Right renal cortex interstitium (tissue), 3 donors: ENCODE measurements at places on chromosomes 4 and X.

DNA sequence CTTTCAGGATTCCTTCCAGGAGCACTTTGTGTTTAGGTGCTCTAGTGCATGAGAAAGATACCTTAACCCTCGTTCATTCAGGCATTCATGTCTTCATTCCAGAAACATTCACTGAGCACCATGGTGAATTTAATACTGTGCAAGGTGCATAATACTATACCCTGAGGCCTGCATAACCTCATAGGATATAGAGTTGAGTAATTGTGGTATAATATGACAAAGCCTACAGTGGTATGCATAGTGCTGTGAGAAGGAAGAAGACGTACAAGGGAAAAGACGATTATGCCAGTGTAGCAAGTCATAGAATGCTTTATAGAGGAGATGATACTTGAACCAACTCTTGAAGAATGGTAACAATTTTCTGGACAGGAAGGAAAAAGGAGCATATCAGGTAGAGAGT is 34.3 kb downstream of the MTM1 start:
- DNase-seq, result no peak

- no peak for DNase-seq
Observed at GRCh38 chrX:9440116-9440844, 24.6 kb upstream of the TBL1X start.

GRCh38 chr4:89558147-89558546 is 250.5 kb upstream of the GPRIN3 start:
- no peak for DNase-seq

- DNase-seq, result no peak
Observed at GRCh38 chr4:128725405-128726055, 84.0 kb upstream of the JADE1 start.

GRCh38 chrX:10156199-10157031 is at the start of gene CLCN4:
Gene CLCN4 (plus strand): TSS chrX:10156975. CDS start chrX:10185033, 28,058 bp downstream.
- no peak for DNase-seq

GRCh38 chr4:64533159-64533558 is 123.9 kb upstream of the TECRL start:
- DNase-seq, result no peak

DNA sequence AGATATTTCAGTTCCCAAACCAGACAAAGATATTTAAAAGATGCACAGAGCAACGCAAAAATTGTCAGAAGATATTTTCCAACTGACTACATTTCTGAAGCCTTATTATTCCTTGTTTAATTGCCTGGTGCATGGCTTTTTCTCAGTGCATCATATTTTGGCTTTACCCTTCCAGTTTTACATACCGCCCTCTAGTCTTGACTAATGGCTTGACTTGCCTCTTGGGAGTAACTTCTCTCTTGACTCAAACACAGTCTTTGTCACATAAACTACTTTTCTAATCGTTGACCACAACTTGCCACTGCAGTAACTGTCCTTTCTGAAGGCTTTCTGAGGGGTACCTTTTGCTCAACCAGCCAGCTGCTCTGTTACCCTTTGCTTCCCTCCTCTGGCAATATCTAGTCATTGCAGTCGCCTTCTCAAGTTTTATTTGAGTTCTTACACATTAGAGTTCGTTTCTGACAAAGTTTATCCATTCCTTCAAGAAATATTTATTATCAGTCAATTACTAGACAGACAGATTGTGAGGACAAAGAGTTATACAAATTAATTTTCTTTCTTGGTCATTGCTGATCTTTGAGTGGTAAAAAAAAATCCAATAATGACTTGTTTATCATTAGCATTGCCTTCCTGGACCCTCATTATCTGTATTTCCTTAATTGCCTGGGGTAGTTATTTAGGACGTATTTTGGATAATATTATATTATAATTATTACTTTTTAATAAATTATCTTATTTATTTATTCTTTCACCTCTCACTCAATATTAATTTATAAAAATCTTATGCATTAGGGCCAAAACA is 506.9 kb upstream of the PCDH10 start:
- DNase-seq, result peak; percentile 5

DNA sequence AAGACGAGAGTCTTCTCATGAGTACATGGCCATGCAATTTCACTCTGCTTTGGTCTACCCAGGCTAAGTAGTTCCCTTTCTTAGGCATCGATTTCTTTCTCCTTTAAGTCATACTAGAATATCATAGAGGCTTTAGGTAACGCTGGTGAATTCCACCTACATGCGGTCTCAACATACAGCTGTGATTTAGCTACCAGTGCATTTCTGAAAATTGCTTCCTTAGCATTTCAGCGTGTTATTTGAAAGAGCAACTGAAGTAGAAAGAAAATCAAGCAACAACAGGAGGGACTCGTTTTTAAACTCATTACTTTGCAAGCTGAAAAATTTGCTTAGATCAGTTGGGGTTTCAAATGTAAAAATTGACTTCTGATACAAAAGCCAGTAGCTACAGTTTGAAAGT is 48.1 kb upstream of the RASGEF1B start:
- DNase-seq, result no peak

- DNase-seq, result no peak
Observed at GRCh38 chr4:17218786-17219185, 293.1 kb downstream of the QDPR start.

DNA sequence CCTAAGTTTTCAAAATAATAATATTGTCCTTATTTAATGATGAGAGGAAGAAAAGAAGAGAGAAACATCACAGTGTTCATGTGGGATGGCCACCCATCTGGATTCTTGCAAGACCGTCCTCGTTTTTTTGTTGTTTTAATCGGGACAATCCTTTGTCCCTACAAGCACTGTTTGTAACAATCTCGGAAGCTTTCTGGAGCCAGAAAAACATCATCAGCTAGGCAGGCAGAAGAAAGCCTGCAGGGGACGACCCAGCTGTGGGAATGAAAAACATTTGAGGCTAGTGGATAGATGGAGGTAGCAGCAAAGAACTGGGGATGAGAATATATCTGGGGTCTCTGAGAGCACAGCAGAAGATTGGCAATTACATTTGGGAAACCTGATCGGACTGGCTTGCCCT is 105.6 kb downstream of the DKK2 start:
- no peak for DNase-seq

DNA sequence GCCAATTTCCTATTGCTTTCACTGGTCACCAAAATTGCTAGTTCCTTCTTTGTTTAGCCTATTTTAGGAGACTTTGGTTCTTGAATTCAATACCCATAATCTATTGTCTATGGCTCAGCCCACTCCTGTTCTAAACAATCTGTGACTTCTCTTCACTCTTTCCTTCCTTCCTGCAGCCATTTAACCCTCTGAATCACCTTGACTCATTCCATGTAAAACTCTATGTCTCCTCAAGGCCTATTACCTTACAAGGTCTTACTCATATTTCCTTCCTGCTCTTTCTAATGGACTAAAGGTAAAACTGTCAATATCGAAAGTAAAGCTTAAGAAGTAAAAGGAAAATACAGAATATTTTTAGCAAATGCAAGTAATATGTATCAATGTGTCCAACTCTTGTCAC is 301.6 kb downstream of the ARHGAP24 start:
- no peak for DNase-seq

DNA sequence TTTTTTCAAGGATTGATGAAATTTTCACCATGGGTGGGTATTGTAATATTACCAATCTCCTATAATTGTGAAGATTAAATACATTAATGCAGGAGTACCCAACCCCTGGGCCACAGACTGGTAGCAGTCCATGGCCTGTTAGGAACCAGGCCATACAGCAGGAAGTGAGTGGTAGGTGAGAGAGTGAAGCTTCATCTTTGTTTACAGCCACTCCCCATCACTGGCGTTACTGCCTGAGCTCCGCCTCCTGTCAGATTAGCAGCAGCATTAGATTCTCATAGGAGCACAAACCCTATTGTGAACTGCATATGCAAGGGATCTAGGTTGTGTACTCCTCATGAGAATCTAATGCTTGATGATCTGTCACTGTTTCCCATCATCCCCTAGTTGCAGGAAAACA is 15.1 kb downstream of the RAPGEF2 start:
- DNase-seq, result no peak

GRCh38 chrX:80812176-80812575 is 2.5 kb upstream of the BRWD3 start:
- no peak for DNase-seq

GRCh38 chr4:155241664-155242063 is 33.2 kb downstream of the NPY2R start:
- DNase-seq, result no peak

- no peak for DNase-seq
Observed at GRCh38 chr4:182502064-182502463, 258.9 kb downstream of the TENM3 start.

GRCh38 chrX:21490341-21490740 is 116.1 kb downstream of the CNKSR2 start:
- DNase-seq, result no peak

DNA sequence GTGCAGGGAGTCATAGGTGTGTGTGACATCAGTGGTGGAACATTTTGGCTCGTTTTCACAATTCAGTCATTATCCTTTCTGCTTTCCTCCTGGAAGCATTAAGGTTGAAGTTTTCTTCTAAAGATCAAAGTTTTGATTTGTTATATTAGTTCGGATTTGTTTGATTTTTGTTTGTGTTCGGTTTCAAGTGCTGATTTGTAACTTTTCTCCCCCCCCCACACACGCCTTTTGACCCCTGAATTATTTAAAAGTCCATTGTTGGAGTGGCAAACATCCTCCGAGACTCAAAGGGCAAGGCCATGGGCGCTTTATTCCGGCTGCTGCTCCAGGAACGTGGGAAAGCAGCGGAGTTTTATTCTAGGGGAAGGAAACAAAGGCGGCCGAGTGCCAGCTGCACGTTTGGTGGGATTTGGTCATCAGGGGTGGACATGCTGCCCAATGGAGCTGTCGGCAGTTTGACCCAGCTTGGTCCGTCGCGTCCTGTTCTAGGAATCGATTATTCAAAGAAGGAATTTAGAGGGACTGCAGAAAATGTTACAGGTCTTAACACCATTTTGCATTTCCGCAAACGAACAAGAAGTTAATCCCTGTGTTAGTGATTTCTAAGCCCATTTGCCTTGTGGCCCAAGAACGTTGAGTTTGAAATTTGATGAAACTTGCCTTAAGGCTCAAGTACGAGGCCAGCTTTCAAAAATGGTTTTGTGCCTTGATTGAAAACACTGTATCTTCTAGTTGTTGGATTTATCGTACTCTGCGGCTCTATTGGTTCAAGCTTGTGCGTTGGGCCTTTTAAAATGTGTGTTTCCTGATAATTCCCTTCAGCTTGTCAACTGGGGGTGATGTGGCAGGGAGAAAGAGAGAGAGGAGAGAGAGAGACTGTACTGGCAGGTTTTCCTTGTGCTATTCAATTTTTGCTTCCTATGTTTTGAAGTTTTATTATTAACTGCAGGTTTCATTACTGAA is 565 bp upstream of the ZNF41 start:
- no peak for DNase-seq

- no peak for DNase-seq
Observed at GRCh38 chrX:154352466-154352865, 22.0 kb downstream of the FLNA start.

- DNase-seq, result no peak
Observed at GRCh38 chrX:29155286-29155685, 568.0 kb downstream of the IL1RAPL1 start.
